ENCODE measurements at places on chromosomes 6 and 20.
A peak's percentile ranks its signal among the peaks of the same experiment; 100 is the strongest.

- DNase-seq: no peak
Measured at GRCh38 chr20:58359441-58359840, 29.6 kb upstream of the VAPB start.

- no peak for DNase-seq
Measured at GRCh38 chr6:39044181-39044580, 4.4 kb upstream of the GLP1R start.

GRCh38 chr6:56378966-56379585 is 131.7 kb upstream of the COL21A1 start:
- DNase-seq: no peak

DNA sequence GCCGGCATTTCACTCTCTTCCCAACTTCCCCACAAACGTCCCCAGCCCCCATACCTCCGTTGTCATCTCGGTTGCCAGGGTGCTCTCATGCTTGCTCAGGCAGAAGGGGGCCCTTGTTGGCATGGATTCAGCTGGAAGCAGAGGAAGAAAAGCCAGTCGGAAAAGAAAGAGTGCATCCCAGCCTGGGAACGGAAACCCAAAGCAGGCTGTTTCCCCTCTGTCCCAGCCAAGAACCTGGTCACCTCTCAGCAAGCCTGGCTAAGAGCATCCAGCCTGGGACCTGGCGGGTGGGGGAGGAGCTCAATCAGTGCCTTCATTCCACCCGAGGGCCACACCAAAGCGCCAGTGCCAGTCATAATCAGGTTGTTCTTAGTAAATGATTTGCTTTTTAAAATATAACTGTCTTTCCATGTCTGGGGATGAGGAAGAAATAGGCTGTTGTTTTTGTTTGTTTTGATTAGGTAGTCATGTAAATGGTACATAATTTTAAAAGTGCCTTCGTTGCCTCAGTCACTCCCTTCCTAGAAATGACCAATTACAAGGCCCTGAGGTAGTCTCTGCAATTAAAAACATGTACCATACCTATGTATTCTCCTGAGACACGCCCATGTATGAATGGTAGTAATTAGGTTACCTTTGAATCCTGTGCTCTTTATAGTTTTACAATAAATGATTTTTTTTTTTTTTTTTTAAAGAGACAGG is 21.1 kb downstream of the CHMP4B start:
- DNase-seq: no peak

- no peak for DNase-seq
Measured at GRCh38 chr6:127606131-127606562, 29.2 kb downstream of the C6orf58 start.

- DNase-seq: no peak
Measured at GRCh38 chr20:38770546-38770945, 22.3 kb downstream of the ACTR5 start.

DNA sequence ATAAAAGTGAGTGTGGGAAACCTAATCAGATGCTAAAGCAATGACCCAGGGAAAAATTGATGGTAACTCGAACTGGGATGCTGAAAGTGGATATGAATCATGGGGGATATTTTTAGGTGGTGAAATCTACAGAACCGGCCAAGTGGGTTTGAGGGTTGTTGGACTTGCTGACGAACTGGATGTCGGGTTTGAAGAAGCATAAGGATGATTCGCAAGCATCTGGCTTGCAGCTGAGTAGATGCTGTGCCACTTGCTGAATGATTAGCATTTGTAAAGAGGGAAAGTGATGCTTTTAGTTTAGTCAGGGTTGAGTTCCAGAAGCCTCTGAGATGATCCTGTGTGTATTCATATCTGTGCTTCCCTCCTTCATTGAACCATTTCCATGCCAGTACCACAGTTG is 54.9 kb downstream of the UBR2 start:
- no peak for DNase-seq

DNA sequence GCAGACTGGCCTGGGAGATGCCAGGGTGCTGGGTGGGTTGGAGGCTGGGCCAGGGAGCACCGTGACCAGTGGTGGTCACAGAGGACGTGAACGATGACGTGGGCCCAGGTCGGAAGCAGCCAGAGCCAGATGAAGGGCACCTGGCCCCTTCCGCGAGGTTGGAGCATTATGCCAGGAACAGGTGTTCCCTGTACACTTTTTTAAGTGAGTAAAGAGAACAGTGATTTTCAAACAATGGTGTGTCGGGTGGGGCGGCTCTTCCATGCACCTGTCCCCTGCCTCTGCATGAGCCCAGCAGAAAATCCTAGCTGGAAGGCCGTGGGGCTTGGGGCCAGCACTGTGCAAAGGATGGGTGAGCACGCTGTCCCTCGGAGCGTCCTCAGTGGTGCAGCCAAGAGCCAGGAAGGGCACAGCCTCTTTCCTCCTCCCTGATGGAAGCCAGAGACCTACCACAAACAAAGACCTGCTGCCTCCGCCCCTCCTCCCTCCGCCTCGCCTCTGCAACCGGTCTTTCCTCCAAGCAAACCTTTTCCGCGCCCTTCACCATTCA is 350.5 kb downstream of the ZFAND3 start:
- no peak for DNase-seq

DNA sequence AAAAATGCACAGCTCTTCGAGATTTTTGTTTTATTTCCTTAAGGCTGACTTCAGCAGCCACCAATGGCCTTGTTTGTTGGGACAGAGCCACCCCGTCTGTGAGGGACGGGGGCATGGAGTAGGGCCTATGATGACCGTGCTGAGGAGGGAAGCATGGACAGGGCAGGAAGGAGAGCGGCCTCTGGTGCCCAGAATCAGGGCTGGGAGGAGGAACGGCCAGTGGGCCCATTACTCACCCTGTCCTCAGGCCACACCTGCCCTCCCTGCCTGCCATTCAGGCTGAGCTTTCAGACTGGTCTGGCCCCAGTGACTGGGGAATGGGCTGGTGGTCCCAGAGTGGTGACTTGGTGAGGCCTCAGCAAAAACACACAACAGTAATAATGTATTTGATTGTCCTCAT is 104.4 kb downstream of the SMOC2 start:
- no peak for DNase-seq

GRCh38 chr20:878511-879307 is 37.4 kb downstream of the ANGPT4 start:
- no peak for DNase-seq

DNA sequence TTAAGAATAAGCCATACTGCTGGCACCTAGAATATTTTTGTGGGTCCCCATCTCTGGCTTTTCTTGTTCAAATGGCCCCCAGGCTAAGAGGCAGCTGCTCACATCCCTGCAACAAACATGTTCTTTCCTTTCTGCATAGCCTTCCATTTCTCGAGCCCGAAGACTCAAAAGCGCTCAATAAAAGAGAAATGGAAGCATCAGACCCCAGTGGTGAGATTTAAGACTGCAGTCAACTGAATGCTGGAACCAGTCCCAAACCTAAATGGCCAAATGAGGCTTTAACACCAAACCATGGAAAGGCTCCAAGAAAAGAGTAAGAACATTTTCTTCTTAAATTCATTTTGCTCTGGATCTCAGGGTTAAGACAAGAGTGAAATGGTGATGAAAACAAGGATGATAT is 122.1 kb upstream of the TRAF3IP2 start:
- DNase-seq: no peak

- no peak for DNase-seq
Measured at GRCh38 chr6:110710115-110710514, 105.2 kb downstream of the CDK19 start.

DNA sequence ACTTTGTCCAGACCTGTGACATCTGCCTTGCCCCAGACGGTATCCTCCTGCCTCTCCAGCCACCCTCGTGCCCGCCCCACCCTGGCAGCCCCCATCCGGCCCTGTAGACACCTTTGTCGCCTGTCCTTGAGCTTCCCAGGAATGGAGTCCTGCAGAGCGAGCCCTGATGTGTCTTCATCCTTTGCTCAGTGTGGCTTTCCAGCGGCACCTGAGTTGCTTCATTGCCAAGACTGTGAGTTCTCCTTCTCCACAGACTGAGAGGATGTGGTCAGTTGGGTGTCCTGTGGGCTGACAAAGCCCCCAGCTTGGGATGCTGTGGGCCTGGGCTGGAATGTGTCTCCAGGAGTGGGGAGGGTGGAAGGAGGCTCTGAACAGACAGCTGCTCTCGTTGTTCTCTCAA is 1.7 kb upstream of the CST4 start:
- DNase-seq: no peak

GRCh38 chr20:57785061-57785460 is 75.2 kb upstream of the PMEPA1 start:
- DNase-seq: no peak

DNA sequence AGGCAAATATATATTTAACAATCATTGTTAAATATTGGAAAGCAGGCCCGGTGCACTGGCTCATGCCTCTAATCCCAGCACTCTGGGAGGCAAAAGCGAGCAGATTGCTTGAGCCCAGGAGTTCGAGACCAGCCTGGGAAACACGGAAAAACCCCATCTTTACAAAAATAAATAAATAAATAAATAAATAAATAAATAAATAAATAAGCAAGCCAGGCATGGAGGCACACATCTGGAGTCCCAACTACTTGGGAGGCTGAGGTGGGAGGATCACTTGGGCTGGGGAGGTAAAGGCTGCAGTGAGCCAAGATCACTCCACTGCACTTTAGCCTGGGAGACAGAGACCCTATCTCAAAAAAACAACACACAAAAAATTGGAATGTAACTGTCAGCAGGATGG is 53.7 kb downstream of the ZFP64 start:
- no peak for DNase-seq

DNA sequence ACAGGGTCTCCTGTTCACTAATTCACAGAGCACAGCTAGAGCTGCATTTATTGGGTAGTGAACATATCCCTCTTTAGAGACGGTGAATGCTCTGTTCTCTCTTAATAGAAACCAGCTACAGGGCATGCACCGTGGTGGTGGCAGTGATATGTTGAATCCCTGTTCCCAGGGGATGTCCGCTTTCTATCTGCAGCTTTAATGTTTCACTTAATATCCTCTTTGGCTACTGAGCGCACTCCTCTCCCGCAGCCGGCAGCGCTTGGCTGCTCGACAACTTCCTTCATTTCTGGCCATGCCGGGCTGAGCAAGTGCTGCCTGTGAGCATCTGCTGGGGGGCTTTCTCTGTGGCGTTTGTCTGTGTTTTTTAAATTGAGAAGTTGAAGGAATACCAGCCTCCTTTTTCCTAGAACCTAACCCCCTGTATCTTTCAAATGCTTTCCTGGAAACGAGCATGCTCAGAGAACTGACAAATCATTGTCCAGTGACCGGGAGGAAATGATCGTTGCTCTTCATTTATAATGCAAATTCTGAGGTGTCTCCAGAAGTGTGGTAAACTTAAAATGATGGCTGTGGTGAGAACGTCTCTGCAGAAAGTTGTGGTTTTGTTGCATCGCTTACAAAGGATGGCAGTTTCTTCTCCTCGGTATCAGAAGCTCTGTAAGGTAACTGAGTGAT is 297.9 kb downstream of the UTRN start:
- DNase-seq: peak; percentile 63

GRCh38 chr20:31759836-31760518 is 20.9 kb downstream of the TPX2 start:
- no peak for DNase-seq

- DNase-seq: no peak
Measured at GRCh38 chr6:11648889-11649288, 111.3 kb downstream of the TMEM170B start.

GRCh38 chr6:48134246-48134645 is 23.2 kb upstream of the PTCHD4 start:
- no peak for DNase-seq

DNA sequence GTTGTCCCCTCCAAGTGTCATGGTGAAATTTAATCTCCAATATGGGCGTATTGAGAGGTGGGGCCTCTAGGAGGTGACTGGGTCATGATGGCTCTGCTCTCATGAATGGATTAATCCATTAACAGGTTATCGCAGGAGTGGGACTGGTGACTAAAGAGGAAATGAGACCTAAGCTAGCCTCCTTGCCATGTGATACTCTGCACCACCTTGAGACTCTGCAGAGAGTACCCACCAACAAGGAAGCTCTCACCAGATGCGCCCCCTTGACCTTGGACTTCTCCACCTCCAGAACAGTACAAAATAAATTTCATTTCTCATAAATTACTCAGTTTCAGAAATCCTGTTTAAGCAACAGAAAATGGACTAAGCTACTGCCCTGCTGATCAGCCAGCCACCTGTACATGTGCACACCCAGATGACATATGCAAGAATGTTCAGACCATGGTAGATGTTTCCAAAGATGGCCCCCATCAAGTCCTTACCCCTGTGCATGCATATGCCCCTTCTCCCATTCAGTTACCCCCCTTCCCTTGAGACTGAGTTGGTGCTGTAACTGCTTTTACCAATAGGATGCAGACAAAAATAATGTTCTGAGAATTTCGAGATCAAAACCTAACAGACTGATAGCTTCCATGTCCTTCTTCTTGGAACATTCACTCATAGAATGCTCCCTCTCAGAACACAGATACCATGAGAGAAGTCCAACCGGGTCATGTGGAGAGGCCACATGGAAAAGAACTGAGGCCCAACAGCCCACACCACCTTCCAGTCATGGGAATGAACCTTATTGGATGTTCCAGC is 28.4 kb downstream of the MAP3K5 start:
- DNase-seq: no peak

- no peak for DNase-seq
Measured at GRCh38 chr6:150607329-150607650, 7.6 kb downstream of the PLEKHG1 start.

DNA sequence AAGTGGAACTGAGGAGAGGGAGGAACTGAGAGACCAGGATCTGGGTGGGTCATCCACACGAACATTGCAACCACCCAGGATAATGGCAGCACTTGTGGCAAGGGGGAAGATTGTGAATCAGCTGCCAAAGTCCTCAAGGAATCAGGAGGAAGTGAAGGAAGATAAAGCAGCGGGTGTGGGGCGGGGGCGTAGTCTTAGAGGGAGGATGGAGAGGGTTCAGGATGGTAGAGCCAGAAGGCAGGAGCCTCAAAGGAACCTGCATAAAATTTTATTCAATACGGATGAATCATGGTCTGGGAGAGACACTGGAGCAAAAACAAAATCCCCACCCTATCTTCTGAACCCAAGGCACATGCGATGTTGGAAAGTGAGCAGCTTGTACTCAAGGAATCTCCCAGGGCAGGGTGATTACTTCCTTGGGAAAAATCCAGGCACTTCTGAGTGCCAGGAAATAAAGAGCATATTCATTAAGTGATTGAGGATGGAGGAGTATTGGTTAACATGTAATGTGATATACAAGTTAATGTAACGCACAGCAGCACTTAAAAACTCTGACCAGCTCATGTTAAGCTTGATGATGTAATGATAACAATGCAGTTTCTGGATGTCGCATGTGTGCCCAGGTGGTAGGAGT is 82.0 kb upstream of the B3GAT2 start:
- no peak for DNase-seq

GRCh38 chr20:57392512-57393271 is 1.5 kb downstream of the RBM38 start:
- peak; percentile 83 for DNase-seq

GRCh38 chr20:60073086-60073485 is 114.9 kb downstream of the CDH26 start:
- DNase-seq: no peak

All from activated T-cell treated with anti-CD3 and anti-CD28 coated beads, Interleukin-2, amount 50 U/mL, for 24 hours (primary cell).